ENCODE measurements at places on chromosomes 6 and 20.
A peak's percentile ranks its signal among the peaks of the same experiment; 100 is the strongest.

GRCh38 chr6:139568956-139569538, 194.6 kb upstream of the CITED2 start:
- no peak for DNase-seq

- no peak for DNase-seq
These were observed 152.7 kb downstream of the EYA4 start for GRCh38 chr6:133393891-133394290.

DNA sequence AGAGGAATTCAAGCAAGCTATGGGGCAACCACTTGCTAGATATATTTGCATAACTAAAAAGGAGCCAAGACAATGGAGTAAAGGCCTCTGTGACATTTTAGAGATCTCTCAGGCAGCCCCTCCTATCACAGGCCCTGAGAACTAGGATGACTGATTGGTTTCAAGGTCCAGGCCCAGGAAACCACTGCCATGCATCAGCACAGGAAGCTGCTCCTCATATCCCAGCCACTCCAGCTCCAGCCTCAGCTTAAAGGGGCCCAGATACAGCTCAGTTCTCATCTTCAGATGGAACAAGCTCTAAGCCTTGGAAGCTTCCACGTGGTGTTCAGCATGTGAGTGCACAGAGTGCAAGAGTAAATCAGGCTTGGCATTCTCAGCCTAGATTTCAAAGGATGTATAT, 21.1 kb upstream of the THBS2 start:
- DNase-seq: no peak

GRCh38 chr6:22706651-22707050, 137.3 kb downstream of the HDGFL1 start:
- DNase-seq: no peak

DNA sequence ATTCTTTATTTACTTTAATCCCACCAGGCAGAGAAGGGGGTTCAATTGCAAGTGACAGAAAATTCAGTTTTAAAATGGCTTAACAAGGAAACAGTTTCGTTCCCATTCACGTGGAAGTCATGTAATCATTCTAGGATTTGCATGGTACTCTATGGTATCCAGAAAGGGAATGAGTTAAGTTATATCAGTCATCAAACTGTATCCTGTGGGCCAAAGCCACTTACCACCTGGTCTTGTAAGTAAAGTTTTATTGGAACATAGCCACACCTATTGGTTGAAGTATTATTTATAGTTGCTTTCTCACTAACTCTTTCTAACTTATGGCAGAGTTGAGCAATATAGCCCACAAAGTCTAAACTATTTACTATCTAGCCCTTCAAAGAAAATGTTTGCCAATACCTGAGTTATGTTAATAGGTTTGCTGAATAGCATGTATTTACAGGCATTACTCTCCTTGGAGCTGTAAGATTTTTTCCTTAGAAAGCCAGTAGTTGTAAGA, 10.2 kb upstream of the MMS22L start:
- no peak for DNase-seq

DNA sequence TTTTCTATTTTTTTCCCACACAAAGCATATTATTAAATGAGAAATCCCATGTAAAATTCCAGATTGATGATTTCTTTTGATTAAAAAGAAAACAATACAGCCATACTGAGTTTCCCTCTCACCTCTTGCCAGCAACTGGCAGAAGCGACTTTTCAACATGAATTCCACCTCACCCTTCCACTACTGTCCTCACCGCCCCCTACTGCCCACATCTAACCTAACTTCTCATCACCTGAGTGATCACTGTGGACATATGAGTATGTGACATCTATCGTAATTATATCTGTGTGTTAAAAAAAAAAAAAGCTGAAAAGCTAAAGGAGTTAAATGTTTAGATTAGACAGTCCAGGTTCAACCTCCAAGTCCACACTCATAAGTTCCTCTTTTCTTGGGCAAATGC, 528.6 kb downstream of the PRKN start:
- DNase-seq: no peak

DNA sequence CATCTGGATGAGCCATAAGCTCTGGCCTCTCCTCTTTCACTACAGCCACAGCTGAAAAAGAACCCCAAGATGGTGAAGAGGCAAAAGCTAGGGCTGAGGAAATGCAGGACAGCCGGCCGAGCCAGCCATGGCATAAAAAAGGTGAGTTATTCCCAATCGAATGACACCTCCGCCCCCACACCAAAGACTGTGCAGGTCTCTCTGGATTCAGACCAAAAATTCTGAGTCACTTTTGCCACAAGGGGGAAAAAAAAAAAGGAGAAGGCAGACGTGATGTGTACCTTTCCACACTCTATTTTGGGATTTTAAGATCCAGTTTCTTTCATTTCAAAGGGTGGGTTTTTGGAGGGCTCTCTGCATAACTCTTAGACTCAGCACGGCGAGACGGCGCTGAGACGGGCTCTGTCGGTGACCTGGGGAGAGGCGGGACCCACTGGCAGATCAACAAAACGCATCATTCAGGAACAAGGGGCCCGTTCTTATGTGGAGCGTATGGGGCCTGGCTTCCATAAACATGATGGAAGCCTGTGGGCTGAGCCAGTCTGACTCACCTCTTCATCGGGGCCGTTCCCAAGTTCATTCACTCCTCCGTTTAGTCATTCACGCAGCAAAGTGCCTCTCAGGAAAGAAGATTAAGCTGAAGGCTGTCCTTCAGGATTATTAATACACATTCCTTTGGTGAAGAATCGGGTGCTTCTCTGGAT, 54.8 kb downstream of the NFATC2 start:
- no peak for DNase-seq

GRCh38 chr6:2875359-2876191, 27.5 kb downstream of the SERPINB9 start:
- no peak for DNase-seq

DNA sequence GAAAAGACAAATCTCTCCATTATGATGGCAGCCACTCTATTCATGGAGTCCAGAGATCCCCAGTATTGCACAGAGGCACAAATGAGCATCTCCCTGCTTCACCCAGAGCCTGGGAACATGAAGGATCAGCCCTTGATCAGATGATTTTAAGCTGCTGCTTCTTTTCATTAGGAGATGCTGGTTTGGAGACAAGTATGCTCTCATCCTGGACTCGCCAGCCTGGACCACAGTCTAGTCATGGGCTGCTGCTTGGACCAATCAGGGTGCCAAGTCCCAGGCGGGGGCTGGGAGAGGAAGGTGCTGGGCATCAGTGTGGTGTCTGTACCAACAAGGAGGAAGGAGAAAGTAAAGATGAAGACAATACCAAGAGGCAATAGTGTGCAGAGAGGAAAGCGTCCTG, 195.7 kb upstream of the FOXQ1 start:
- no peak for DNase-seq

DNA sequence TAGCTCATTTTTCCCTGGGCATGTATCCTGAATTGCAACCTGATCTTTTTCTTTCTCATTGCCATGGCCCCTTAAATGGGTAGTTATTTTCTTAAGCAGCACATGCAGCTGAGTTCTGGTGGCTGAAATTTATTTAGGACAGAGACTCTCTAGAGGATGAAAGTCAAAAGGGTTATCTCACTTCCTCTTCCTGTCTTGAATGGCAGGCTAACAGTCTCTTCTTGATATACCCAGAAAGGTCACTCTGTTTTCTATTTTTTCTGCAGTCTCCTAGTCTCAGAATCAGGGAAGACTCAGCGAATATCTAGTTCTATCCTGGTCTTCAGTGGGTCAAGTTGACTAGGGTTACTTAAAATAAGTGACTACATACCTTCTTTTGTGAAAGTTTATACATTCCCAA, 243.3 kb downstream of the EPHA7 start:
- no peak for DNase-seq

- DNase-seq: no peak
These were observed 59.5 kb downstream of the NINL start for GRCh38 chr20:25525867-25526266.

DNA sequence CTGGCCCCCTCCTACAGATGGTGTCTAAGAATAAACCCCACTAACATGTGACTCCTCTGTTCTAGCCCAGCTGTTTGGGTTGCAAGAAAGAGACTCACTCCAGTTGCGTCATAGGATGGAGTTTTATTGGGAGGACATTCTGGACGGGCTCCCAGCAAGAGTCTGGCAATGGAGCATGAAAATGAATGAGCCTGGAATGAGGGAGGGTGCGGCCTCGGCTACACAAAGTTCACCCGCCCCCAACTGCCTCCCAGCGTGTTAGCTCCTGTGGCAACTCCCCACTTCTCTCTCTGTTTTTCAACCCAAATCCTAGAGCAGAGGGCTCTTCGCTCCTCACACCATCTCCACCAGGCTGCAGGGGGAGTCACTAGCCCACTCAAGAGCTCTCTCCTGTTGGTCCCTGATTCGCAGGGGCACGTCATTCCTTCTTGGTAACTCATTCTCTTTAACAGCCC, 5.1 kb upstream of the ADAM33 start:
- peak; percentile 73 for DNase-seq

DNA sequence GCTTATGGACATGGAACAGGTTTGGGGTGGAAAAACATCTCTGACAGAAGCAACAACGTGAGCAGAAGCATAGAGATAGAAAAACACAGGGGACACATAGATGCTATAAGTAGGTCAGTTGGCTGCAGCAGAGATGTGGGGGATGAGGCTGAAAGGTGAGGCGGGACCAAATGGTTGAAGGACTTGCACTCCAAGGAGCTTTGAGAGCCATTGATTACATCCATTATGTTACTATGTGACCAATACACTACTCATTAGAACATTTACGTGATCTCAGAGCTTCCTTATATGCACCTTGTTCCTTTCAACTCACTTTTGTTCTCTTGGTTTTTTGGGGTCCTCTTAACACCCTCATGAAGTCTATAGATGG, 47.9 kb upstream of the TTPAL start:
- no peak for DNase-seq

DNA sequence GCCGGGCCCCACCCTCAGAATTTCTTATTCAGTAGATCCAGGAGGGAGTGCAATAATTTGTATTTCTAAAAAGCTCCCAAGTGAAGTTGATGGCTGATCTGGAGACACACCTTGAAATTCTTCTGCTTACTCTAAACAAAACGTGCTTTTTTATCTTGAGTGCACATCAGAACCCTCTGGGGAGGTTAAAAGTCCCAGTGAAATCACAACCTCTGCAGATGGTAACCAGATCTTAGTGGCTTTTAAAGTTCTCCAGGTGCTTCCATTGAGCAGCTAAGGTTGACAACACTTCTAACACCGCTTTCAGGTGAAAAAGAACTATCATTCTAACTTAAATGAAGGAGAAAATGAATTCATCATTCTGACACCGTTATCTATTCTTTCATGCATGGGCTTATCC, 45.6 kb upstream of the ESR1 start:
- no peak for DNase-seq

- no peak for DNase-seq
These were observed 33.6 kb downstream of the COL20A1 start for GRCh38 chr20:63326314-63327230.

- DNase-seq: no peak
These were observed 398.6 kb downstream of the KHDRBS2 start for GRCh38 chr6:61887423-61887822.

DNA sequence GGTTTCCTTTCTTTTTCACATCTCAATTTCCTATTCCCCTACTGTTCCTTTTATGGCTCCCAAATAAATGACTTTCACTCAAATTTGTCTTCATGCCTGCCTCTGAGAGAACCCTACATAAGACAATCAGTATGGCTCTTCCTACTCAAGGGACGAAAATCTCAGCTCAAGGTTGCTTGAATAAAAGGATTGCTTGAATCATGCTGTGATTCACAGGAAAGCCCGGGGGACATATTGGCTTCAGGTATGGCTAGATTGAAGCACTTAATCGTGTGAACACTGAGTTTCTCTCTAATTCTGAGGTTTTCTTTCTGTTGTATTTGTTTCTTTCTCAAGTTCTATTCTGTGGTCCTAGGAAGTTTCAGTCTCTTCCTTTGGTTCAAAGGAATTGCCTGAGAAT, 140.3 kb upstream of the SULF2 start:
- no peak for DNase-seq

GRCh38 chr20:49028684-49029083, 17.4 kb upstream of the CSE1L start:
- DNase-seq: peak; percentile 47

GRCh38 chr6:166419286-166419685, 36.5 kb upstream of the MPC1 start:
- no peak for DNase-seq

DNA sequence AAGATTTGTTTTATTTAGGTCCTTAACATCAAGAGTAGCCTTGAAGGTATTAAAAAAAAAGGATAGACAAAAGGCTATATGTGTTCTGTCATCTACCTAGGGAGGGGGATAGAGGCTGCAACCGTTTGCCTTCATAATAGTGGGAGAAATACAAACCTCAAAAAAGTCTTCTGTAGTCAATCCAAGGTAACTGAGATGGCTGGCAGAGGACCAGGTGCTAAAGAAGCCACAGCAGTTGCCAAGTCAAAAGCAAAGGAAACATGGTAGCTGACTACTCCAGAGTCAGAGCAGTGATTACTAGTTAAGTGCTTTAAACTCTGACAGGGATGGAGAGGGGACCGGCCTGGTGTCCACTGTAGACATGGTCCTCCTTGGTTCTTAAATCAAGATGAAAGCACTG, 249.4 kb downstream of the PTPRK start:
- no peak for DNase-seq

DNA sequence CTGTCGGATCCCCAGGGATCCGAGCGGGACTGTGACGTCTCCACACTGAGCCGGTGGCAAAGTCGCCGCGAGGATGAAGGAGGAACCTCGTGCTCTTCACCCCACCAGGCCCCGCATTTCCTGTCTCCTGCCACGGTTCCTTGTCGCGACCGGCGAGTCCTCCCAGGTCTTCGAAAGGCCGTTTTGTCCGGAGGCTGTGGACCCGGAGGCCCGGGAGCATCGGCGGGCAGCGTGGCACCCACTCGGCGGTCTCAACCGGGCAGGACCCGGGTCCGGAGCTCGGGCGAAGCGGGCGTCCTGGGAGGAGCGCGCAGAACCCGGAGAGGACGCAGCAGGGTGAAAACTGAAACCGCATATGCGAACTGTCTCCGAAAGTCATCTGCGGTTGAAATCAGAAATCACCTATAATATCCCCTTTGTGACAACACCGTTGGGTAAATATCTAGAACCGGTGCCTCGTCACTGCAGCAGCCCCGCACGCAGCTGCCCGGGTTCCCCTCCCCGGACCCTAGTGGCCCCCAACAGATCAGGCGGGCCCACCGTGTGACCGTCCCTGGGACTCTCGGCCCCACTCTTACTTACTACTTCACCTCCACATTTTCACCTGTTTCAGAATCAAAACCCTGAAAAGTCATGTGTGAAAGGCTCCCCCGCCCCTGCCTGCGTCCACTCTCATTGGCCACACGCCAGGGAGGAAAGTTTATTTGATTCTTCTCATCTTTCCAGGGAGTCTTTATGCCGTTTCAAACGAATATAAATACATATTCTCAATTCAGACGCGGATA, 3.1 kb upstream of the ULBP2 start:
- no peak for DNase-seq

GRCh38 chr6:8180327-8181159, 78.2 kb upstream of the EEF1E1 start:
- no peak for DNase-seq

DNA sequence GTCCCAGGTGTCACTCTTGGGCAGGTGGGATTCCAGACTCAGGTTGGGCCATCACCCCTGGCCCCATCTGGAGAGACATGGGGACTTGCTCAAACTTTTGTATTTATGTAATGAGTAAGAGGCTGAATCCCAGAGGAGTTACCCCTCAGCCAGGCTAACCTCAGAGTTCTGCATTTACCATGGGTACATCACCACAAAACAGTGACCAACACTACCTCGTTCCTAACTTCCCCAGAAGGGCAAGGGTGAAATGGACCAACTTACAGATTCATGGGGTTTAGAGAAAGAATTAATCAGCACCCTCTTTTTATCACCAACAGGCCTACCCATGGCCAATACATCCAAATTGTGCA, 259.9 kb upstream of the MARCKS start:
- no peak for DNase-seq

Measured in globus pallidus (tissue), 1 donor.